Mesothelial cell of epicardium (in vitro differentiated cells): ENCODE measurements at places on chromosomes 13 and 19. TPM values are rescaled to one million over a fixed set of nuclear protein-coding genes. Genes with fewer than 3 reads are reported as not detected.

GRCh38 chr19:38721979-38722773 lies 22.1 kb downstream of the CAPN12 start:
- no peaks in the 10 kb centered on the region for H3K27me3 ChIP-seq
- no peak overlapping the region for H3K4me3 ChIP-seq
- peaks cover 6% of the 10 kb centered on the region for H3K36me3 ChIP-seq
- H3K27ac ChIP-seq: no peak overlapping the region
- no peak for DNase-seq

DNA sequence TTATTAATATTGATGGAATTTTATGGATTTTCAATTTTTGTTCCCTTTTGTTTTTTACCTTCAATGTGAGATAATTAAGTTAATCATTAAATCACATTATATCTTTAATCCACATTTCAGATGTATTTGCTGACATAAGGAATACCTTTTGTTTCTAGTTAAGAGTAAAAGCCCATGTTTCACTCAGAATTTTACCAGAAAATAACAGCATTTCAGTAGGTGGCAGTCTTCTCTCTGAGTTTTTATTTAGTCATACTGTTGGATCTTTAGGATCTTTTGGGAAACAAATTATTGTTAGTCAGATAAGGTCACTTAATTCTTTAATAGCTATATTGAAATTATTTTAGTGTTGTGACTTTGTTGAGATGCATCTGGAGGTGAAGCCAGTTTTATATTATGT lies 67.9 kb downstream of the NDFIP2 start:
- no peak for DNase-seq
- no peaks in the 10 kb centered on the region for H3K27me3 ChIP-seq
- H3K4me3 ChIP-seq: no peak overlapping the region
- H3K36me3 ChIP-seq: peaks cover 5% of the 10 kb centered on the region

- H3K36me3 ChIP-seq: no peaks in the 10 kb centered on the region
- H3K4me1 ChIP-seq: peaks cover 22% of the 10 kb centered on the region
- peaks cover 2% of the 10 kb centered on the region for H3K27me3 ChIP-seq
- no peak for DNase-seq
Observed at GRCh38 chr19:9041023-9041422, 30.8 kb upstream of the MUC16 start.

- no peak overlapping the region for H3K4me3 ChIP-seq
- no peaks in the 10 kb centered on the region for H3K27me3 ChIP-seq
- peaks cover 19% of the 10 kb centered on the region for H3K36me3 ChIP-seq
- no peak for DNase-seq
- no peak overlapping the region for H3K27ac ChIP-seq
- peaks cover 7% of the 10 kb centered on the region for H3K4me1 ChIP-seq
Observed at GRCh38 chr13:75694722-75695121, 58.6 kb downstream of the LMO7 start.

GRCh38 chr13:95644601-95645052 lies at the start of gene DZIP1:
Gene DZIP1 (minus strand): TSS chr13:95644706. CDS start chr13:95642029, 2,677 bp downstream.
- H3K27me3 ChIP-seq: no peaks in the 10 kb centered on the region
- H3K36me3 ChIP-seq: peaks cover 12% of the 10 kb centered on the region
- peaks cover 29% of the 10 kb centered on the region for H3K4me1 ChIP-seq
- peak within 1 kb of the TSS; percentile 77 for H3K4me3 ChIP-seq
- H3K27ac ChIP-seq: peak within 1 kb of the TSS; percentile 80
- peak; percentile 50 for DNase-seq

GRCh38 chr13:25899464-25899863 lies 152.4 kb downstream of the SHISA2 start:
- H3K4me1 ChIP-seq: peaks cover 19% of the 10 kb centered on the region
- H3K27me3 ChIP-seq: no peaks in the 10 kb centered on the region
- H3K4me3 ChIP-seq: no peak overlapping the region
- H3K27ac ChIP-seq: peak overlapping the region; percentile 45
- DNase-seq: no peak

GRCh38 chr19:4447327-4448146 lies 10.1 kb downstream of the UBXN6 start:
- H3K4me1 ChIP-seq: no peaks in the 10 kb centered on the region
- H3K27me3 ChIP-seq: no peaks in the 10 kb centered on the region
- H3K27ac ChIP-seq: no peak overlapping the region

DNA sequence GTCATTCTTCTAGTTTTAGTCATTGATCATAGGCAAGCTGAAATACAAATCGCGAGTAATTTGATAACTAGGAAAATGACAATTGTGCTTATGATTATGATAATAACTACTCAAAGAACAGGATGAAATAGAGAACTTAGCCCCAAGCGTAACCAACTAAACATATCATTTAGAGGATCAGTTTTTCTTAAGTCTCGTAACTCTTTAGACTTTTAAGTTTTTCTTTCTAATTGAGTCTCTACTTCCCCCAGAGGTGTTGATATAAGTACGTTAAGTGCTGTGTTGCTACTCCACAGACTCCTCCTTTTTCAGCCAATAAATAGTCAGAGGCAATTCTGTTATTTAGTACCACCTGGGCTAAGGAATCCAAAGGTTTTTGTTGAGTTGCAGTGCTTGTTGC lies 96.3 kb downstream of the NHLRC3 start:
- peaks cover 2% of the 10 kb centered on the region for H3K27me3 ChIP-seq
- H3K4me3 ChIP-seq: no peak overlapping the region
- H3K36me3 ChIP-seq: no peaks in the 10 kb centered on the region

GRCh38 chr13:97414392-97414791 lies 19.6 kb upstream of the RAP2A start:
- peak overlapping the region; percentile 13 for H3K27ac ChIP-seq
- no peak for DNase-seq
- H3K36me3 ChIP-seq: no peaks in the 10 kb centered on the region
- H3K4me3 ChIP-seq: no peak overlapping the region

Gene ZNF83
- 143 to 152 TPM (median 145 TPM) in 3 replicates for total RNA-seq

- no peaks in the 10 kb centered on the region for H3K36me3 ChIP-seq
- no peak overlapping the region for H3K4me3 ChIP-seq
- no peak for DNase-seq
- H3K4me1 ChIP-seq: peaks cover 4% of the 10 kb centered on the region
Observed at GRCh38 chr19:1747285-1748114, 5.8 kb upstream of the ONECUT3 start.

DNA sequence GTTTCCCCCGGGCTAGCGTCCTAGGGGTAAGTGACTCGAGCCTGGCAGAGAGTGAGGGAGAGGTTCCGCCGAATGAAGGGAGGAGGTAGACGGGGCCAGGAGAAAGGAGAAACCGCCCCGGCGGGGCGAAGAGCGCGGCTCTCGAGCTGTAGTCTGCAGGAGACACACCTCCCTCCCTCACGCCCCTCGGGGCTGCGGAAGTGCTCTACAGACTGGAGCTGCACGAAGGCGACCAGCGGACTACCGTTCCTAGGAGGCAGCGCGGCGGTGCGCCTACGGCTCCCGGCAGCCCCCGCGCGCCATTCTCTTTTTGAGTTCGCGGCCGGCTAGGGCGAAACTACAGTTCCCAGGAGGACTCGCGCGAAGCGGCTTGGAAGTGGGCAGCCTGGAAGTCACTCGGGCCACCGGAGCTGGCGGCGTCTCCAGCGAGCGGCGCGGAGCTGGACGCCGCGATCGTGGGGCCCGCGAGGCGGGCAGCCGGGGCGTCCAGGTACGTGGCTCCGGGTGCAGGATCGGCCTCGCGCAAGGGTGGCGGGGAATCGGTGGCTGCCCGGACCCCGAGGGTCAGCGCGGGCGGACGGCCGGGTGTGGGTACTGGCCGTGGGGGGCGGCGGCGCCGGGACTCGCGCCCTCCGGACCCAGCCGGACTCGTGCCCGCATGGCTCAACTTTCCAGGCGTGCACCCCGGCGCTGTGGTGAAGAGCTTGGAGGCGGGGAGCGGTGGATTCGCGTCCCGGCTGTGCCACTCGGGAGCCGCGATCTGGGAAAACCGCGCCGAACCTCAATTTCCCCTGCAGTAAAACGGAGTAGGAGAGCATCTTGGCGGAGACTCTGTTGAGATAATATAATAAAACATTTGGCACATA lies at the start of gene SIPA1L3:
SIPA1L3 (plus strand) TSS at position 340 of the 866 bp plus-strand sequence. CDS start 174,358 bp downstream, outside the sequence.
- peaks cover 27% of the 10 kb centered on the region for H3K4me1 ChIP-seq
- peak within 1 kb of the TSS; percentile 97 for H3K27ac ChIP-seq
- H3K4me3 ChIP-seq: peak within 1 kb of the TSS; percentile 94
- peak; percentile 90 for DNase-seq
- H3K27me3 ChIP-seq: no peaks in the 10 kb centered on the region

- peaks cover 21% of the 10 kb centered on the region for H3K36me3 ChIP-seq
- H3K4me1 ChIP-seq: no peaks in the 10 kb centered on the region
- no peak overlapping the region for H3K27ac ChIP-seq
- DNase-seq: no peak
- no peaks in the 10 kb centered on the region for H3K27me3 ChIP-seq
Observed at GRCh38 chr19:16927883-16928282, 39.1 kb downstream of the F2RL3 start.

GRCh38 chr19:7873304-7874075 lies 700 bp downstream of the PRR36 start:
- no peak overlapping the region for H3K27ac ChIP-seq
- no peak for DNase-seq
- peak overlapping the region; percentile 85 for H3K4me3 ChIP-seq
- H3K36me3 ChIP-seq: no peaks in the 10 kb centered on the region
- H3K4me1 ChIP-seq: peaks cover 31% of the 10 kb centered on the region

DNA sequence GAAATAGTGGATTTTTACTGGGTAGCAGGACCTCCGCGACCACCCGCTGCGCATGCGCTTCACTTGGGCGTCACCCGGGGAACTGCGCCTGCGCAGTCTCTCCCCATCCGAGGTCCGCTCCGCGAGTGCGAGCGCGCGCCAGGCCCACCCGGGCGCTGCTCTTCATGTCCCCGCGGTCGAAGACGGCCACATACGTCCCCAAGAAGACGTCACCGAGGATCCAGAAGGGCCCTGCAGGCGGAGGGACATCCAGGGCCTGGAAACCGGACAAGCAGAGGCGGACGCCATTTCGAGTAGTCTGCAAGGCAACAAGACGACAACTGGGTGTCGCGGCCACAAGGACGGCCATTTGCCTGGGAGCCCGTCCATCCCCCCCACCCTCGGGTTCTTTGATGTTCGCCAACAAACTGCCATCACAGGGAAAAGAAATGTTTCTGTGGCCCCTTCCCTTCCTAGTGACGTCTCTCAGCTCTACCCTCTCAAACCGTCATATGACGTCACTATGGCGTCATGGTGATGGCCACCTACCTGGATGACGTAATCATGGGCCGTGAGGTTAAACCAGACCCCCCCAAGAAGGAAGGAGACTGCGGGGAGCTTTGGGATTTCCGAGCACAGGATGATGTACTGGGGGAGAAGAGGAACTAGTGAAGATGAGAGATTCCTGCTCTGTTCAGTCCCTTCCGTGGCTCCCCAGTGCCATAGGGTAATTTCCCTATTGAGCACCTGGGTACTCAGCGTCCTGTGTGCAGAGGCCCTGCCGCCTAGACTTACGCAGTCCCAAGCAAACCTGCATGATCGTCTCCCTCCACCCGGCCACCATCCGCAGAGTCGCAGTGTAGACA lies 6.7 kb downstream of the NAPSA start:
- peaks cover 24% of the 10 kb centered on the region for H3K36me3 ChIP-seq
- no peak for DNase-seq
- H3K27me3 ChIP-seq: no peaks in the 10 kb centered on the region

DNA sequence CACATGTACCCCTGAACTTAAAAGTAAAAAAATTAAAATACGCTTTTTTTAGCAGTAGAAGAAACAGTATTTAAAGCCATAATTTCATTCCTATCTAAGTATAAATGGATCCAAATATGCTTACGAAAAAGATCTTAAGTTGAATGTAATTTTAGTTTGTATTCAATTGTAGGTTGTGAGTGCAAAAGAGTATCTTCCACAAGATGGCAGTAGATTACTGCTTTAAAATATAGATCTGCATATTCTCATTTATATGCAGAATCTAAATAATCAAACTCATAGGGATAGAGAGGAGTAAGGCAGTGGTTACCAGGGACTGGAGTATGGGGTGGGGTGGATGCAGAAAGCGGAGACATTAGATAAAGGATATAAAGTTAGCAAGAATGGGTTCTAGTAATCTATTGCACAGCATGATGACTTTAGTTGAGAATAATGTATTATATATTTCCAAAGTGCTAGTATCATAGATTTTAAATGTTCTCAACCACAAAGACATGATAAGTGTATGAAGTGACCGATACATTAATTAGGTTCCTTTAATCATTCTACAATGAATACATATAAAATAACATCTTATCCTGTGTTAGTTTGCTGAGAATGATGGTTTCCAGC lies 14.2 kb downstream of the OR7A17 start:
- H3K27me3 ChIP-seq: no peaks in the 10 kb centered on the region
- no peaks in the 10 kb centered on the region for H3K4me1 ChIP-seq
- H3K27ac ChIP-seq: no peak overlapping the region
- no peaks in the 10 kb centered on the region for H3K36me3 ChIP-seq

Gene C19orf33
- 4.2 to 5.9 TPM (median 4.6 TPM) in 3 replicates for total RNA-seq

DNA sequence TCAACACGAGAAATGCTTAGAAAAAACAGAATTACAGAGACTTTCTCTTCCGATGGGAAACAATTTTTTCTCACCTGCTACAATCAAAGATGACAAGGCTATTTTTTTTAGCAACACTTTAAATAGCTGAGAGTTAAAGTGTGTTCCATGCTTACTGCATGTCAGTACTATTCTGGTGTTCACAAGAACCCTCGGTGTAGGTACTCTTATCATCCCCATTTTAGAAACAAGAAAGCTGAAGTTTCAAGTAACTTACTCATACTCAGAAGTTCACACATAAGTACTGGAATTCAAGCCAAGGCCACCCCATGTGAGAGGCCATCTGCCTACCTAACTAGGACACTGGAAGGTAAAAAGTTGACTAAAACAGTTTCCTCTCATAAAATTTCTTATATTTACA lies 9.0 kb upstream of the TNFRSF19 start:
- H3K27ac ChIP-seq: no peak overlapping the region
- no peak for DNase-seq
- H3K4me3 ChIP-seq: no peak overlapping the region
- no peaks in the 10 kb centered on the region for H3K36me3 ChIP-seq

Gene ZNF497
- total RNA-seq: 6.6 to 7.6 TPM (median 6.9 TPM) in 3 replicates

Gene NOVA2
- total RNA-seq: 0.51 to 1.2 TPM (median 0.67 TPM) in 3 replicates

DNA sequence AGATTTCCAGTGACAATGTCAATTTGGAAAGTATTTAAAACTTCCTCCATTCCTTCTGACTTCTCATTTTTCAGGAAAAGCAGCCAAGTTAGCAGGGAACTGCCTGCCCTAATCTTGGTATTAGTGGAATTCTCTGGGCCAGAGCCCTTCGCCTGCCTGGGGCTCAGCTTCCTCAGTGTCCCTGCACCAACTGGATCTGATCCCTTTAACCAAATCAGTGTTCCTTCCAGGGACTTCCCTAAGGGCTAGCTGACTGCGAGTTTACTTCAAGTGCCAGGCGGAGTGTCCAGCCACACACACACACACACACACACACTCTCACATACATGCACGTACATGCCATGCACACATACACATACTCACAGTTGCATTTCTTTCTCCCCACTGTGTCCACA lies 20.0 kb downstream of the RAB20 start:
- H3K27me3 ChIP-seq: no peaks in the 10 kb centered on the region
- peaks cover 16% of the 10 kb centered on the region for H3K36me3 ChIP-seq
- H3K27ac ChIP-seq: peak overlapping the region; percentile 82

GRCh38 chr13:37741536-37741935 lies 128.0 kb downstream of the TRPC4 start:
- peaks cover 8% of the 10 kb centered on the region for H3K4me1 ChIP-seq
- no peaks in the 10 kb centered on the region for H3K36me3 ChIP-seq
- no peak for DNase-seq

GRCh38 chr13:44710576-44710975 lies 134.4 kb upstream of the TSC22D1 start:
- H3K27me3 ChIP-seq: no peaks in the 10 kb centered on the region
- no peak overlapping the region for H3K4me3 ChIP-seq
- peaks cover 7% of the 10 kb centered on the region for H3K4me1 ChIP-seq
- no peak overlapping the region for H3K27ac ChIP-seq
- peaks cover 5% of the 10 kb centered on the region for H3K36me3 ChIP-seq
